ENCODE measurements at places on chromosomes 16 and 17.

DNA sequence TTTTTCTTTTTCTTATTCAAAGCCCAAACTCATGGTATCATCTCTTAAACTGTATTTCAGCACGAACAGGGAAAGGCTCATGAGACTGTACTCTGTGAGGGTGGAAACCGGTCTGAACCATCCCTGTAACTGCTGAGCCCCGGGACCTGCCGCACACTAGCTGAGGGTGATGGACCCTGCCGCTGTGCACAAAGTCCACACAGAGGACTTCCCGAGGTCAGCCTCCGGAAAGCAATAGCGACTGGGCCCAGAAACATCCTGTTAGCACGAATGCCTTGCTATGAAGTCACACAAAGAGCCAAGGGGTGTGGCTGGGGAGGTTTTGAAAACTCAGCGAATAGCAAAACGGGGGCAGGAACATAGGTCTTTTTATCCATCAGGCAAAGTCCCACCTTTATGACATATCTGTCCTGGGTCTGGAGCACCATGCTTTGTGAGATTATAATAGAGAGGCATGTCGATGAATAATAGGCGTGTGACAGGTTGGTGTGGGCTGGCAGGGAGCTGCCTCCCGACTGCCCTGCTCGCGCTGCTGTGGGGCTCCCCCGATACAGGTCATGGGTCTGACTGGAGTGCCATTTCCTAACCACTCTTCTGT is 33.4 kb downstream of the CDK5R1 start:
- DNase-seq: no peak

GRCh38 chr17:83154311-83155127 is 75.1 kb downstream of the METRNL start:
- DNase-seq: no peak

GRCh38 chr17:76688165-76688622 is 22.6 kb downstream of the MXRA7 start:
- no peak for DNase-seq

DNA sequence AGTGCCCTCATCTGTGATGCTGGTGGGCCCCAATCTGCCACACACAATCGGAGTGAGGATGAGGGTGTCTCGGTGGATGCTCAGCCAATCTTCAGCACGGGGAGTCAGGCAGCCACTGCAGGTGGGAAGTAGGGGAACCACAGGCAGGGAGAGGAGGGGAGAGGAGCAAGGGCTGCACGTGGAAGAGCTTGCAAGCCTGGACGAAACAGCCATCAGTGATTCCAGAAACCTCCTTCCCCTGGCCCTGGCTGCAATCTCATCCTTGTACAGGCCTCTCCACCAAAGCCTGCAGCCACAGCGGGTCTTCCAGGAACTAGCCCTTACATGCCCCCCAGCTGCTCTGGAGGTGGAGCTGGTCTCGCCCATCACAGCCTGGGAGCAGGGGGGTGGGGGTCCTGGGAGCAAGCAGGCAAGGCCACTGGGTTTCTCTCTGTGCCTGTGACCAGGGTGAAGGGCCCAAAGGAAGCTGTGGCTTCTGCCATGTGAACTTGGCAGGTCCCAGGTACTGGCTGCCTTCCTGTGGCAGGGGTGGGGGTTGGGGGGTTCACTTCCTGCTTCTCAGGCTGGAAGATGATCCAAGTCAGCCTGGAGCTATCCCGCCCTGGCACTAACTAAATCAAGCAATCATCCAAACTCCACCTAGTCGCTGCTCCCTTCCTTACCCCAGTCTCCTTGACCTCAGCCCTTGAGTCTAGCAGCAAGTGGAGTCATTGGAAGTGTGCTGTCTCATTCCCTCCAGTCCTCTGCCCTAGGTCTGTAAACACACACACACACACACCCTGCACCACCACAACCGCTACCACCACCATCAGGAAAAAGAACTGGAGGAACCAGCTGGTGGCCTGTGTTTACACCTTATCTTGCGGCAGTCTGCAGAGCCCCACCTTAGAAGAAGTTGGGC is 29.4 kb upstream of the MLKL start:
- DNase-seq: no peak

- no peak for DNase-seq
Measured at GRCh38 chr16:47250983-47251382, 107.2 kb upstream of the NETO2 start.

- DNase-seq: no peak
Measured at GRCh38 chr17:27670791-27671590, 40.0 kb downstream of the LGALS9 start.

GRCh38 chr16:13205352-13205751 is 304.0 kb downstream of the SHISA9 start:
- no peak for DNase-seq

DNA sequence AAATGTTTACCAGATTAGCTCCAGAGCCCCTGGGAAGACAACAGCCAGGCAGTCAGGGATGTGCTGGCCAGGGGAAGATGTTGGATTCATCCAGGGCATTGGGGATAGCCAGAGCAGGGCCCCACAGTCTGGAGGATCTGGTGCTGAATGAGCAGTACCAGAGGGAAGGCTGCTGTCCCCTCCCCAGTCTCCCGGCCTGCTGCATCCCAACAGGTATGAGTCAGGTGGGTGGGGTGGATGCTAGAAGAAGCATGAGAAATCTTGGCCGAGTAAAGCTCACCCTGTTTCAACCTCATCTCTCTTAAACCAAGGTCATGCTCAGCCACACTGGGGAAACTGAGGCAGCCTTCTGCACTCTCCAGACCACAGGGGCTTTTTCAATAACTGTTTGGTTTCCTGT is 71.9 kb upstream of the SEC14L1 start:
- DNase-seq: no peak

GRCh38 chr16:85583491-85584181 is 29.5 kb upstream of the GSE1 start:
- peak; percentile 81 for DNase-seq

DNA sequence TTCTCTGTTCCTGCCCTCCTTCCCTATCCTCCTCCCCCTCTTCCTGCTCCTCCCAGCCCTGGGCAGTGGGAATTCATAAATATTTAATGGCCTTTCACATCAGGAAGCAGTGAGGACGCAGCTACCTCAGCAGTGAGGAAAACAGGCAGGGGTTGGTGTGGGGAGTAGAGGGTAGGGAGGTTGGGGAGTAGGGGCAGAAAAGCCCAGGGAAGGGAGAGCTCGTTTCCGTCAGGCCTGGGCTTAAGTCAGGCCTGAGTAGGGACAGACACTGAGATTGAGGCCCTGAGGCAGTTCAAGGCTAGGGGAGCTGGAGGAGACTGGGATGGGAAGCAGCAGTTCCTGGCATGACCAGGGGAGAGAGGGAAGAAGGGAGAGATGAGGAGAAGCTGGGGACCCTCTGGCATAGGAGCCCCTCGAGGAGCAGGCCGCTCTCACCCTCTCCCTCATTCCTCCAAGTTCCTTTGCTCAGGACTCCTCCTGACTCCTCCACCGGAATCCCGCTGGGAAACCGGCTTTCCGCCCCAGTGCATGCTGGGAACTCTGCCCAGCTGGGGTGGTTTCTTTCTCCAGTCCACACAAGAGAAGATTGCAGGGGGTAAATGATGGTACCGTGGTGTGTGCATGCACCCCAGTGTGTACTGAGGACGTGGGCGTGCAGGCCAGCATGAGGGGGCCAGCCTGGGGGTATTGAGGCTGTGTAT is 6.2 kb downstream of the SAMD14 start:
- DNase-seq: no peak

GRCh38 chr16:29791845-29792807 is 1.6 kb downstream of the KIF22 start:
- DNase-seq: no peak

DNA sequence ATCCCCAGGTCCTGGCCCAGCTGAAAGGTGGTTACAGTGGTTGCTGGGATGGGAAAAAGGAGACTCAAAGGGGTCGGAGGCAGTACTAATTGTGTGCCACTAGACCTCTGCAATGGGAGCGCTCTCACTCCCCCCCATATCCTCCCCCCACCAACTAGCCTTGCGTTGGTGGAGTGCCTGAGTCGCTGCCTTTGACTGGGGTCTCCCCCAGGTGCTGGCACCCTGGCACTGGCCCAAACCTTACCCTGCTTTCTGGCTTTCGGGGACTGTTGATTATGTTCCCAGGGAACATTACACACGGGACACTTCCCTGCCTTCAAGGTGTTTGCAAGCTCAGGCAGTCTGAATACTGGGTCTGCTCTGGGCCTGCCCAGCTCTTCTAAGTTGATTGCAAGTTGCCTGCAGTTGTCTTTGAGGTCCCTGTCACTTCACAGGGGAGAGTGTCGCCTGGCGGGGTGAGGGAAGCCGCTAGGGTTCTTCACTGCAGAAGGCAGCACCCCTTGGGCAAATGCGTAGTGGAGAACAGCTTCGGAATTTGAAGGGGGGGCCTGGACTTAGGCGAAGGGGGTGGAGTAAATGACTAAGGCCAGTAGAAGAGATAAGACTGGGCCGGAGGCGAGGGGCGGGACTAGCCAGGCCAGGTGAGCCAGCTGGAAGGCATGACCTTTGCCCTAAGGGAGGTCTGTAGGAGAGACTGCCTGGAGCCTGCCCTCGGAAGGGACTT is 98.0 kb downstream of the RAB11FIP4 start:
- DNase-seq: no peak

GRCh38 chr16:30745082-30745481 is 3.1 kb upstream of the PHKG2 start:
- no peak for DNase-seq

- DNase-seq: peak; percentile 11
Measured at GRCh38 chr16:2337431-2338296, 2.9 kb downstream of the ABCA3 start.

GRCh38 chr16:3774156-3774767 is 56.9 kb upstream of the TRAP1 start:
- no peak for DNase-seq

DNA sequence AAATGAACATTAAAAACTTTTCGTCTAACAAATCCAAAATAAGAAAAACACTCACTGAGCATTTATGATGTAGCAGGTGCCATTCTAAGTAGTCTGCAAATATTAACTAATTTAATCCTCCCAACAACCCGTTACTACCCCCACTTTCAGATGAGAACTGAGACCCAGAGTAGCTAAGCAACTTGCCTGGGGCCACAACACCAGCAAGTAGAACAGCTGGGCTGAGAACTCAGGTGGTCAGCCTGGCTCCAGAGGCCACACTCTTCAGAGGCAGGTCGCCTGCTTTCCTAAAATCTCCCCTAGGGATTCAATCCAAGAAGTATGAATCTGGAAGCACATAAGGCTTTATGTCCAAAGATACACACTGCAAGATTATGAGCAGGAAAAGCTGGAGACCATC is 6.2 kb downstream of the MBTPS1 start:
- DNase-seq: no peak

DNA sequence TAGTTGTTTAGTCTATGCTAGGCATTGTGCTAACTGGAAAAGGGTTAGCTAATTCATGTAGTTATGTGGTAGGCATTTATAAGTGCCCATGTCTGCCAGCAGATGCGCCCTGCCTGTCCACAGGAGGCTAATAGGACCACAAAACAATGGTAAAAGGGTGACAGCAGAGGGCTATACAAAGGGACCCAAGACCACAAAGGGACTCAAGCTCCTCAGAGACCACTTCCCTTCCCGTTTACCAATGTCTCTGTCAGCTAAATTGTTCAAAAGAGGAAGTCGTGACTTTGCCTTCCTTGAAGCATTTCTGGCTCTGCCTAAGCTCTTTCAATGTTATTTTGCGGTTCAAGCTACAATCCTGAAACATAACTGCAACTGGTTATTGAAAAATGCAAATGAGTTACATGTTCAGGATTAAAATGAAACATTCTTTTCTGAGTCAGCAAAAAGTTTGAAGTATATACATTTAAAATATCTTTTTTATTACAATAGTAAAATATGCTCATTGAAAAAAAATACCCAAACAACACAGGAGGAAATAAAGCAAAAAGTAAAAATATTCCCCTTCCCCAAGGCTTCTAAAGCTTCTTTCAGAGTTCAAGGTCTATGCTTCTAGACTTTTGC is 149.2 kb downstream of the MAF start:
- DNase-seq: no peak

- no peak for DNase-seq
Measured at GRCh38 chr17:14940938-14941265, 324.2 kb downstream of the PMP22 start.

DNA sequence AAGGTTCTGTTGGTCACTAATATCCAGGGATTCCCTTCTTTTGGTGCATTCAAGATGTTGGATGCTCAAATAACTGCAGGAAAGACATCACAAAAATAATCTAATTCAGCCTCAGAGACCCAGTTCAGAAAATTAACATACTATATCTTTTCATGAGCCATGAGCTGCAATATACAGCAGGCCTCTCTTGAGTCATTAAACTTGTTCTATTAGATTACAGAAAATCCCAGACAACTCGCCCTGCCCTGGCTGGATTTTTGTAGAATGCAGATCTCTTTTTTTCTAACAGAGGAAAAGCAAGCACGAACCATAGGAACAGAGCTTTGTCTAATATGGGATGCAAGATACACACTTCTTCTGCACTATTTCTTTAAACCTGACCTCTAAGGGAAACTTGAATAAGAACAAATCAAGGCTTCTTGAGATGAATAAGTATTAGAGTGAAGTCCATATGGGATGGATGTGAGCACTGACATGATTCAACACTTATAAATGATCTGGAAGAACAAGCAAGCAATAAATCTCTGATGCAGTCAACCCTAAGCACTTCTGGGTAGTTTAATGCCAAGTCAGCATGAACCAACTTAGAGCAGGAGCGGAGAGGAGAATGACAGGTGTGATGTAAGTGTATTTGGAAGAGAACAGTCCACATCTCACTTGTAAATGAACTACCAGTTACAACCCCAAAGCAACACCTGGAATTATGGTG is 70.7 kb upstream of the GNAO1 start:
- no peak for DNase-seq

DNA sequence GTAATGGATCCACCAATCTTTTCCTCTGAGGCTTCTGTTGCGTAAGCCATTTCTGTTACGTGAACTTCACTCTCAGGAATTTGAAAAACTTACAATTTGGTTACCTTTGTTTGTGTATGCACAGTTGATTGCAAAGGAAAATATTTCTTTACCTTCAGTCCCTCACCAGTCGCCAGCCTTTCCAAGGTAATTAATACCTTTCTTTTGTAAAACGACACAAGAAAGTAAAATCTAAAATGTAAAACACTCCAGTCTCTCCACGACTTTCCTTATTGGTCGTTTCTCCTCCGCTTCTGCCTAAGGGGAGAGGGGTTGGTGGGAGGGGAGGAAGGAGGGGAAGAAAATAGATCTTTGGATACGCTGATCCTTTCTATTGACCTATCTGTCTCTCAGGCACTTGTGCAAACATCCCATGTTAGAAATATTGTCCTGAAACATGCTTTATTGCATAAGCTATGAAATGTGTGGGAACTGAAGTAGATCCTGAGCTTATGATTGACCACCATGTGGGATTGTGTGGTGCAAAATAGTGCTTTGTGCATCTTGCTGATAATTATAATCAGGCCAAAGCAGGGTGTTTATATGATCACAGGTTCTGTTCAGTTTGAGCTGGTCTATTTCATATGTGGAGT is 32.4 kb upstream of the EFCAB13 start:
- DNase-seq: no peak
